ENCODE measurements at places on chromosomes 7 and 10.

DNA sequence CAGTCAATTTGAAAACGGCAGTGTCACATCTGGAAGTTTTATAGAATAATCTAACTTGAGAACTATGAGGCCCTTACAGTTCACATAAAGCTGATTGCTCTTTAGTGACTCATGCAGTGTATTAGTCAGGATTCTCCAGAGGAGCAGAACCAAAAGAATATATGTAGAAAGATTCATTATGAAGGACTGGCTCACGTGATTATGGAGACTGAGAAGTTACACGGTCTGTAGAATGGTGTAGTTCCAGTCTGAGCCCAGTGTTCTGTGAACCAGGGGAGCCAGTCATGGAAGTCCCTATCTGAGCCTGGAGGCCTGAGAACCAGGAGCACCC is 21.5 kb downstream of the RBM33 start:
- DNase-seq: no peak

DNA sequence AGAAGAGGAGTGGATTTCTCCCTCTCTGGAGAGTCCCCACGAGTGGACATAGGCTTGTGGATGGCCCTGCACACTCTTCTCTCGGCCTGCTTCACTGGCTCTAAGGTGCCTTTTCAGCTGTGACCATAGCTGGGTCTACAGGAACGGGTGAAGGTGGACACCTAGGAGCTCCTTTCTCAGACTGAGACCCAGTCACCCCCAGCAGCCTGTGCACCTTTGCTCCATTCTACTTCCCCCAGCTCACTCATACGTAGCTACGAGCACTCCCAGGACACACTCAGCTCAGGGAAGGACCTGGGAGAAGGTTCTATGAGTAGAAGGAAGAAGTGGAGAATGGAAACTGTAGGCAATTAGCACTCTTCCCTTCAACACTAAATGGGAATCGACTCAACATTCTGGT is 272.0 kb upstream of the KLF6 start:
- DNase-seq: no peak

- DNase-seq: no peak
These were observed 213.9 kb upstream of the PPP2R2D start for GRCh38 chr10:131686781-131687420.

DNA sequence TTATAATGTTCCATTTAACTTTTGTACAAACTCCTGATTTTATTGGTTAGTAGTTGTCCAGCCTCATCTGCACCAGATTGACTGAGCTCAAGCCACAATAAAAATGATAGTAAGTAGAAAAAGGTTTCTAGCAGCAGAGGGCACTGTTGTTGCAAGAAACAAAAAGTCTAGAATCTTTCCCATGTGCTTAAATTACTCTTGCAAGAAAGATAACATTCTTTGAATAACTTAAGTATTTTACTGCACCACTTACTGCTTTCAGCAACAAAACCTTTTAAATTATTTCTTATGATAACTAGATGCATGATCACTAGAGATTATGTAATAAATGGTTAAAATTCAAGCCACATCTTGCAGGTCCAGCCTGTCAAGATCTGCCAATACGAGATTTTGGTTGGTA is 27.0 kb downstream of the LMOD2 start:
- DNase-seq: no peak

GRCh38 chr7:37709631-37710509 is 26.3 kb downstream of the GPR141 start:
- no peak for DNase-seq

DNA sequence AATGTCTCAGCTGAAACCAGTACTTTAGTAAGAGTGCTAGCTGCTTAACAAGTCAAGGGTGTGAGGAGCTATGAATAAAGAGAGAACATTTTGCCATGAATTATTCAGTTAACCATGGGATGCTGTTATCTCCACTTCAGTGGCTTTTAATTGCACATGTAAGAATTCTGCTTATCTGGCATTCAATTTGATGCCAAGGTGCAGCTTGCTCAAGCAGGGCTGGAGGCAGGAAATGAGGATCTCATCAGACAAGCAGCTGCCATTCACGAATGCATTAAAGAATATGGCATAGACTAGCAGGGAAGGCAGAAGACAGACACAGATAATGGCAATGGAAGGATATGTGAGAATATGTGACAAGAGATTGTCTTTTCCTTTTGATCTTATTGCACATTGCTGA is 697.8 kb downstream of the NRG3 start:
- DNase-seq: no peak

- DNase-seq: no peak
These were observed 181.6 kb downstream of the PHTF2 start for GRCh38 chr7:77980087-77980713.

GRCh38 chr10:728603-729002 is 39.1 kb upstream of the DIP2C start:
- no peak for DNase-seq

DNA sequence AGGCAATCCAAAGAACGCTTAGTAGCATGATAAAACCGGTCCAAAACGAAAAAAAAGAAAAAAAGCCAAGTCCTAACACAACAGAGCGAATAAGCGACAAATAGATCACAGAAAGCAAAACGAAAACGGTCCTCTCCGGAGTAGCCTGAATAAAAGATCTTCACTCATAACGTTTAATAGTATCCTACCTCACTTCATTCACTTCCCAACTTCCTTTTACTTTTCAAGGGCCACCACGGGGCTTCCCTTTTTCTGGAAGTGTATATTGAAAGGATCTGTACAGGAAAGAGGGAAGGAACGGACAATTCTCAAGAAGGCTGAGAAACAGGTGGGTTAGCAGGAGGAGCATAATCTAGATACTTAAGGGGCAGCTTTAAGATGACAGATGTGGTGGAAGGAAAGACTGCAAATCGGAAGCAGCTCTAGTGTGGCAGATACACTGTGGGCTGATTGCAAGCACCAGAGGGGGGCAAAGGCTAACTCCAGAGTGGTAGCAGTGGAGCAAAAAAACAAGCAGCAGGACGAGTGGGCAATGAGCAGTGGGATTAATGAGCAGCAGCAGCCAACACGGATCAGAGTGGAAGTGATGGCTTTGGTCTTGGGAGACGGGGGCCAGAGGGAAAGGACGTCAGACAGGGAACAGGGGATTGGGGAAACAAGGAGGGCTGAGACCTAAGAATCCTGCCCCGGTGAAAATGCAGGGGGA is 866 bp downstream of the CNOT4 start:
- peak; percentile 2 for DNase-seq

- no peak for DNase-seq
These were observed 23.1 kb downstream of the GLRX3 start for GRCh38 chr10:130159192-130159794.

DNA sequence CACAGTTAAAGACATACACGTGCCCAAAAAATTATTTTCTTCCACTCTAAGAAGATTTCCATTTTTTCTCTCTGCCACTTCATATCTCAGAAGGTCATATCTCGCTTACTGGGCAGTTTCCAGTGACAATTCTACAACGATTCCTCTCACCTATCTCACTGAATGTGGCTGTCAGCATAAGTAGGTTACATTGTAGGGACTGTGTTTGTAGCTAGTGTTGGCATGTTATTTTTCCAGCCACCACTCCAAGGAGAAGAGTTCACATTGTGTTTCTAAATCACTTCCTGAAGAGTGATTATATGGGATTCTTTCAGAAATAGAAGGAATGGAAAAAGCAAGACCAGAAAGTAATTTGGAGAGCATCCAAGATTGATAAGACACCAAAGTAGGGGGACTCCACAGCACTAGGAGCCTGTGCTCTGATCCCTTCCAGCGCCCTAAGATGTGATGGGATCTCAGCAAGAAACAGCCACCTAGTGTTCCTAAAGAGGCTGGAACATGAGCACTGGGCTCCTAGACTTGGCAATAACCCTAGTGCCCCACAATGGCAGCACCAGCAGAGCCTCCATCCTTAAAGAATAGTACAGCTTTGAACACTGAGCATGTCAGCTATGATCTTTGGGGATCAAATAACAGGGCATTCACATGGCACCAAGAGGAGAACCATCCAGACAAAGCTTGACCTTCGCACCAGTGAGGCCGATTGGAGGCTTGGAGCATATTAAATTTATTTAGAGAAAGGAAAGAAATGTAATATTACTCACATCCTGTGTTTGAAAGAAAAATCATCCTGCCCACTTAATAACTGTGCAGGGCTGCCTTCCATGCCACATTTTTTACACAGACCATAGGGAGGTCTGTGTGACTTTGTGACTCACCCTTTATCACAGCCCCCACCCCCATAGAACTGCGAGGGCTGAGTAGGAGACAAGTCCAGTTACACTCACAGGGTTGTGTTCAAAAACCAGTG is 51.8 kb downstream of the CAV1 start:
- no peak for DNase-seq

GRCh38 chr10:22997096-22997495 is 69.2 kb downstream of the ARMC3 start:
- no peak for DNase-seq

- DNase-seq: no peak
These were observed 87.1 kb upstream of the PRKCQ start for GRCh38 chr10:6667150-6667549.

DNA sequence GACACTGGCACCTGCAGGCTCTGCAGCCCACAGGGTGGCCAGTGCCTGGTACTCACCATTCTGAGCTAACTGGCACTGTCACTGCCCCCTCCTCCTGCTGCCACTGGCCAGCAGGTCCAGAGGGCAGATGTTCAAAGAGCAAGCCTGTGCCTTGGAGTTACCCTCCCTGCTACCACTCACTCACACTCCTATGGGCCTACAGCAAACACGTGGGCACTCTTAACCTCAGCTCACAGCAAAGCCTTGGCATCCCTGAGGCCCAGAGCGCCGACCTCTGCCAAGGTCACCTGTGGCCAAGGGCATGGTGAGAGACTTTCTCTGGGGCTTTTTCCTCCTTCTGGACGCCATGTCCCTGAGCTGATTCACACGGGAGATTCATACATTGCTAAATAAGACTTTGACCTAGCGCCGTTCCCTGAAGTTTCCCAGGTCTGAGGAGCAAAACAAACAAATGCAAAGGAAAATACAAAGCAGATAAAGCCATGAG is 270.0 kb upstream of the PPP2R2D start:
- DNase-seq: no peak

DNA sequence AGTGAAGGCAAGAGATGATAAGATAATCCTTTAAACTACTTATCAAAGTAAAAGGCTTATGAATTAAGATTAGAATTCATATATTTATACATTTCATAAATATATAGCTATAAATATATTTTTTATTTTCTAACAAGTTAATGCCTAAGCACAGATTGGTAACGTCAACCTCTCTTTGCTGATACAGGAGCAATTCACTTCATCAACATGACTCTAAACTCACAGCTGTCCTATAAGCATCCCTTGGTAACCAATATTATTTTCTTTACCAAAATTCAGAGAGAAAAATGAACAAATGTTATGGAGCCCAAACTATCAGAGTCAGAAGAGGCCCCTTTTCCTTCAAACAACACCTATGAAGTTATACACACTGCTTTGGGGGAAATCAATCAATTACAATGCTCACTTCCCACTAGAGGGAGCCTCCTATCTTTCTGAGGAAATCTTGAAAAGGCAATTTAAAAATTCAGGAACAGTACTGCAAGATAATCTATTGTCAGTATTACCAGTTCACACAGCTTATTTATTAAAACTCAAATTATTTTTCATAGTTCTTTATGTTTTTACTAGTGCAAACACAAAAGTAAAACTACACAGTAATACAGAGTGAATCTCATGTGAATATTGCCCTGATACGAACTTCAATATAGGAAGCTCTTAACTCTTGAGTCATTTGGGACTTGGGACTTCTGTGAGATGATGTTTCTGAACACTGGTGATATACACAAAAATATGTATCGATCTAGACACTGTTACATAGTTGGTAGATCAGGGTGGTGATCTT is 51.0 kb upstream of the NOBOX start:
- no peak for DNase-seq

- no peak for DNase-seq
These were observed 82.1 kb downstream of the TRIM24 start for GRCh38 chr7:138542183-138542582.

- DNase-seq: no peak
These were observed 1.3 kb upstream of the CALCR start for GRCh38 chr7:93575555-93576399.

DNA sequence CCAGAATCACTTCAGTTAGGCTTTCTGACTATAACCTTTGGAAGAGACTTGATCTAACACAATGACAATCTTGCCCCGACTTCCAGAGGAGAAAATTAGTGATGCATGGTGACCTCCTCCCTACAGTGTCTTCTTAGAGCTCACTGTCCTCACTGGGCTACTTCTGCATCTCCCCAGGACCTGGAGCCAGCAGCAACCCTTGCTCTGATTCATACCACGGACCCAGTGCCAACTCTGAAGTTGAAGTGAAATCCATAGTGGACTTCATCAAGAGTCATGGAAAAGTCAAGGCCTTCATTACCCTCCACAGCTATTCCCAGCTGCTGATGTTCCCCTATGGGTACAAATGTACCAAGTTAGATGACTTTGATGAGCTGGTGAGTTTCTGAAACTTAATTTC is 12.6 kb downstream of the CPA2 start:
- no peak for DNase-seq

GRCh38 chr7:1638215-1638661 is 31.8 kb upstream of the ELFN1 start:
- DNase-seq: no peak

DNA sequence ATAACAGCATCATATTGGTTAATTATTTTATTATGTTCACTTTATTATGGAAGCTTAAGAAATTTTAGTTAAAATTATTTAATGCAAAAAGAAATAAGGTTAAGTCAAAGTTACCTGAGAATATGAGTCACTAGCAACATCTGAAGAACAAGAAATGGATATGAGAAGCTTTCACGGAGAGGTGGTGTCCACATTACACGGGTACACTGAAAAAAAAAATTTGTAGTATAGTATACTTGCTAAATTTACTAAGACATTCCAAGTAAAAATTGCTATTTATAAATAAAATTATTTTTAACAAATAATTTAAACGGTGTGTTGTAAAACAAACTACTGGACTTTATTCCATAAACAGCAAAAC is 63.9 kb downstream of the DPY19L1 start:
- DNase-seq: no peak

DNA sequence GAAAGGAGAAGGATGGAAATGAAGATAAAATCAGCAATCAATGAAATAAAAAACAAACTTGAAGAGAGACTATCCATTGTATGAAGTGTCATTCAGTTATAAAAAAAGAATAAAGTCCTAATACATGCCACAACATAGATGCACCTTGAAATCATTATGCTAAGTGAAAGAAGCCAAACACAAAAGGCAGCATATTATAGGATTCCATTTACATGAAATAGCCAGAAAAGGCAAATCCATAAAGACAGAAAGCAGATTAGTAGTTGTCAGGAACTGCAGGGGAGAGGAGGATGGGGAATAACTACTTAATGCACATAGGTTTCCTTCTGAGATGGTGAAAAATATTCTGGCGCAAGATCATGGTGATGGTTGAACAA is 6.6 kb upstream of the PON1 start:
- DNase-seq: no peak

- DNase-seq: no peak
These were observed 3.8 kb downstream of the GLI3 start for GRCh38 chr7:42233171-42233570.

GRCh38 chr10:28219251-28219650 is 83.6 kb downstream of the MPP7 start:
- DNase-seq: no peak

- no peak for DNase-seq
These were observed 53.3 kb downstream of the C7orf25 start for GRCh38 chr7:42858570-42858969.

- no peak for DNase-seq
These were observed 58.4 kb downstream of the NEURL1 start for GRCh38 chr10:103551619-103552602.

Measured in activated gamma-delta T cell treated with anti-CD3 and anti-CD28 coated beads, Interleukin-2, amount 50 U/mL, for 16 hours (primary cell).